Mesendoderm (in vitro differentiated cells): ENCODE measurements at places on chromosomes 5 and 9.
A peak's percentile ranks its signal among the peaks of the same experiment; 100 is the strongest.

DNA sequence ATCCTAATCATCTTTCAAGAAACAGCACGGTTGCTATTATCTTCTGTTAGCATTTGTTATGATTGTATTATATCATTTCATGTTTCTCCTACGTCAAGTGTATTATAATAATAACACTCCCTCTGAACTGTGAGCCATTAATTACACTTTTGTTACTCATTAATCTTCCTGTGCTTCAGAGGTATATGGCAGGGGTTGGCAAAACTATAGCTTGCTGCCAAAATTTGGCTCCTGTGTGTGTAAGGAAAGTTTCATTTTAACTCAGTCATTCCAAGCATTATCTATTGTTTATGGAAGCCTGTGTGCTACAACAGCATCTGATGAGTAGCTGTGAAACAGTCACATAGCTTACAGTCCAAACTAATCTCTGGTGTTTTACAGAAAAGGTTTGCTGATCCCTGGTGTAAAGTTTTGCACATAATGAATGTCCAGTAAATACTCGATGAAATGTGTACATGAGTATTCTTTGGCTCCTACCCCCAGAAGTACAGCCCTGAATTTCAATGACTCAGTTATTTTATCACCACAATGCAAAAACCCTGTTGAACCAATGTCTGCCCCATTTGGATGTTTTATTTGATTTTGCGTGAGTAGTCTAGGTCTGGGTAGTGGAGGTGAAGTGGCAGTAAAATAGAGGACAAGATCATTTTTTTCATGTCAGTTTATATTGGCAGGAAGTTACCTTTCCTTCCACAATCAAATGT, 648.2 kb downstream of the MAT2B start:
- no peak for DNase-seq

- no peak for DNase-seq
Observed at GRCh38 chr9:137649553-137649952, 30.7 kb downstream of the EHMT1 start.

DNA sequence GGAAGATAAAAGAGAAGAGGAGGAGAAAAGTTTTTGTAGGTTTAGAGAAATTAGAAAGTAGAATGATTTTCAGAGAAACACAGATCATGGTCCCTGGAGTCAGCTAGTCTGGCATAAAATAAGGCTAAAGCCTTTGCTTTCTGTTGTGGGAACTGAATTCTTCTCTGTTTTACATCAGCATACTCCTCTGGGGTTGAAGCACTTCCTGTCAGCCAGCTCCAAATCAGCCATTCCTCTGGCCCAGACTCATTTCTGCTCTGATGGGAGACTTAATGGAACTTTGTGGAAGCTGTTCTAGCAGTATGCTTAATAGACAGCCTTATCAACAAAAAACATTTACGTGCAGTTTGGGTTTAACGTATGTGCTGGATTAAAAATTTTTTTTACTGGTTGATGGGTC, 143.2 kb downstream of the HMHB1 start:
- no peak for DNase-seq

GRCh38 chr9:96383165-96383942, at the start of gene SLC35D2:
TSS of gene SLC35D2 (minus strand) at chr9:96383711. CDS start at chr9:96383634, 77 bp downstream.
- DNase-seq = peak; percentile 78

DNA sequence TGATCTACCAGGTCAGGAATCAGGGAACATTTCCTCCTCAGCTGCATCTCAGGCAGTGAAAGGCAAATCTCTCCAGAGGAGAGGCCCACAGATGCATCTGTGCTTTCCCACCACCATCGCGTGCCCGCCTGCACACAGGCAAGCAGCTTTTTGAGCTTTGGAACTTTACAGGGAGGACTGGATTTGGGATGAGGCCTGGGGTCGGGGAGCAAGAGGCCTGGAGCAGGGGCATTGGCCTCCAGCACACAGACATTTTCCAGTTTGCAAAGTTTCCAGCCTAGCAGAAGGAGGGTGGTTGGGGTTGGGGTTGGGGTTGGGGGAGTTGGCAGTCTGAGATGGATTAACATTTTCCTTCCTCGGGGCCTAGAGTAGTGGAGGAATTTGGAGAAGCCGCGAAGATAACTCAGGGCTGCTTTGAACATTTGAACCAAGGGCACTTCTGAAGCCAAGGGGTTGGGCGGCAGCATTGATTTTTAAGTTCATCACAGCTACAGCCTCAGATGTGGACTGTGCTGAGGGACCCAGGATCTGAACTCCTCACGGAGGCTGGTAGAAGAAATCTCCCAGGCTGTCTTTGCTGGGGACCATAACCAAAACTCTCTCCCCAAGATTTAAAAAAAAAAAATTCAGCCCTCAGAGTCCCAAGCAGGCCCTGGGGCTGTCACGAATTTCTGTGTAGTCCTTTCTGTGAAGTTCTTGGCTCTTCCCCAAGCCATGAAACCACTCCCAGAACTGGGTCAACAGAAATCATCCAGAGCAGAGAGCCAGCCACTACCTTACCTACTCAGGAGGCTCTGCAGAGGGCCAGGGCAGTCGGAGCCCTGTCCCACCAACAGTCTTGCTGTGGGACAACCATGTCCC, 25.6 kb downstream of the C5orf15 start:
- DNase-seq = no peak

GRCh38 chr5:77867194-77867691, 91.1 kb upstream of the TBCA start:
- no peak for DNase-seq

GRCh38 chr9:133770076-133770777, 32.1 kb upstream of the SARDH start:
- no peak for DNase-seq

DNA sequence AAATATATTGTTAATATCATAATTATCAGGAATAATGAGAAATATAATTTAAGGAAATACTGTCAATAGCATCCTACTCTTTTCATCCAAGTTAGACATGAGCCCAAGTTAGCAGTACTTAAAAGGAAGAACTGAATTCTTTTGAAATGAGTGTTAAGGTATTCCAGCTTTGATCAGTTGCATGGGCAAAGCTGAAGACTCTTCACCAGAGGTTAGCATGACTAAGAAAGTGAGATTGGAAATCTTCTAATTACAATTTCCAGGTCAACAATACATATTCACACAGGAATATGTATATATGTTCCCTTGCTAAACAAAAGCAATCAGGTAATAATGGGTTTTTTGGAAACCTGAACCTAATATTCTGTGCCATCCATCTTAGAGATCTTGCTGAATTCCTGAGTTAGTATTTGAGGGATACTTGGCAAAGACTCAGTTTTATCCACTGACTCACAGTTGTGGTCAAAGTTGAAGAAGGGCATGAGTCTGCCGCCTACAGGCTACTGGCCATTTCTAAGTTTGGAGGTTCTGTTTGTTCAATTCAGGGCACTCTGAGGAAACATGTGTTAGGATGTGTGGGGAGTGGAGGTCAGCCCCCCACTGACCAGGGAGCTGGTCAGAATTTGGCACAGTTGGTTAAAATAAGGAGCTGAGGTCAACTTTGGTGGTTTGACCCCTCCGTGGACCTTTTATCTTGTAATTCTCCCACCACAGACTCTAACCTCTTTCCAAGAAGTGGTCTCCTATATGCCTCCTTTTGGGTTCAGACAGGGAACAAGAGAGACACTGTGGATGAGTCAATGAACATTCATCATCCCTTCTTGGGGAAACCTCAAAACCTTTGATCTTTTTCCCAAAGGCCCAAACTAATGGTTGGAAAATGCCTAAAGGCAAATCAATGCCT, 118.3 kb downstream of the PIK3R1 start:
- no peak for DNase-seq

DNA sequence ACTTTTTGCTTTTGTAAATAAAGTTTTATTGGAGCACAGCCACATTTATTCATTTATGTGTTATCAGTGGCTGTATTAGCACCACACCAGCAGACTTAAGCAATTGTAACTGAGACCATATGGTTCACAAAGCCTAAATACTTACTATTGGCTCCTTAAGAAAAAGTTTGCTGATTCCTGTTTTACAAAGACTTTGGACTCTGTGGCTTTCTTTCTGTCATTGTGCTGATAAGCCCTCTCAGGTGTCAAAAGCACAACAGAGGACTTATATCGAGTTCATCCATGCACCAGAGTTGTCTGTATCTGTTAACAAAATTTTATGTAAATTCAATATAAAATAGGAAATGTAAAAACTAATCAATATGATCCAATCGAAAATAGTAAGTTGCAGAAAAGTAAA, 55.6 kb upstream of the PCSK5 start:
- DNase-seq = no peak

DNA sequence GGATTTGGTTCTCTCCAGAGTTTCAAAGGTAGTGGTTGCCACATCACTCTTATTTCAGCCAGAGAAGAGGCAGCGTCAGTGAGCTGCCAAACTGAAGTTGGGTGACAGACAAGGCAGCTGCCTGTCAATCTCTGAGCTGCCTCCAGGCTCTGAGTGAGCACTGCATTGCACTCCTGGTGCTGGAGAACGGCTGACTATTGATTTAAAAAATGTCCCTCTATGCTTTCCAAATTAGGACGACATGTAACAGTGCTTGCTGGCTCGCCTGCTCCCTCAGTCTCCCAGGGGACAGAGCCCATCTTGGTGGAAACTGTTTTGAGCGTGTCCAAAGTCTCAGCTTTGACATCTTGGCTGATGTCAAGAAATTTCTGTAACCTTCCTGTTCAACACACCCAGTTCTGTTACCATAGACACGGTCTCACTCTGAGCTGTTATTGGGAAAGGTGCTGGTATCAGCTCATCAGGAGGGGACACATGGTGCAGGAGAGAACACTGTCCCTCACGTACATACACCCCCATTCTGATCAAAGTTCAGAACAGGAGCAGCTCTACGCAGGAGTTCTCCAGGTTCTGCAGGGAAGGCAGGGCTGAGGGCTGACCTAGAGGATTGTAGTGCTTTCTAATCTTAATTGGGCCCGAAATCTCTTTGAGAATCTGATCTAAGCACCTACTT, 15.7 kb downstream of the PCDH12 start:
- no peak for DNase-seq

DNA sequence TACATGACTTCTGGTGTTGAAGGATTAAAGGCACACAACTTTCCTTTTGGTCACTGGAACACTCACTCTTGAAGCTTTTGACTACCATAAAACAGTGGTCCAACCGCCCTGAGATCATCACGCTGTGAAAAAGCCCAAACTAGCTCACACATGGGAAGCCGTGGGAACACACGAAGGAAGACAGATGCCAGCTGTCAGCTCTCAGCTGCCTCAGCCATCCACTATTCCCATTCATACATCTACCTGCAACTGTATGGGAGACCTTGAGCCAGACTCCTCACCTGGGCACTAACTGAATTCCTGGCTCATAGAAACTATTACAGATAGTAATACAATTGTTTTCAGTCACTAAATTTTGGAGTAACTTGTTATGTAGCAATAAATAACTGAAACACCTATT, 246.1 kb downstream of the MSX2 start:
- DNase-seq = no peak

- no peak for DNase-seq
Observed at GRCh38 chr5:169656125-169656901, 19.2 kb downstream of the DOCK2 start.

DNA sequence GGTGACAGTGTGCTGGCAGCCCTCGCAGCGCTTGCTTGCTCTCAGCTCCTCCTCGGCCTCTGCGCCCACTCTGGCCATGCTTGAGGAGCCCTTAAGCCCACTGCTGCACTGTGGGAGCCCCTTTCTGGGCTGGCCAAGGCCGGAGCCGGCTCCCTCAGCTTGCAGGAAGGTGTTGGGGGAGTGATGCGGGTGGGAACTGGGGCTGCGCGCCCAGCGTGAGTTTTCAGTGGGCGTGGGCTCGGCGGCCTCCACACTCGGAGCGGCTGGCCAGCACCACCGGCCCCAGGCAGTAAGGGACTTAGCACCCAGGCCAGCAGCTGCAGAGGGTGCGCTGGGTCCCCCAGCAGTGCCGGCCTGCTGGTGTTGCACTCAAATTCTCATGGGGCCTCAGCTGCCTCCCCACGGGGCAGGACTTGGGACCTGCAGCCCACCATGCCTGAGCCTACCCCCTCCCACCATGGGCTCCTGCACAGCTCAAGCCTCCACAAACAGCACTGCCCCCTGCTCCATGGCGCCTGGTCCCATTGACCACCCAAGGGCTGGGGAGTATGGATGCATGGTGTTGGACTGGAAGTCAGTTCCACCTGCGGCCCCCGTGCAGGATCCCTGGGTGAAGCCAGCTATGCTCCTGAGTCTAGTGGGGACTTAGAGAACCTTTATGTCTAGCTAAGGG, 223.1 kb upstream of the PTPRD start:
- no peak for DNase-seq

DNA sequence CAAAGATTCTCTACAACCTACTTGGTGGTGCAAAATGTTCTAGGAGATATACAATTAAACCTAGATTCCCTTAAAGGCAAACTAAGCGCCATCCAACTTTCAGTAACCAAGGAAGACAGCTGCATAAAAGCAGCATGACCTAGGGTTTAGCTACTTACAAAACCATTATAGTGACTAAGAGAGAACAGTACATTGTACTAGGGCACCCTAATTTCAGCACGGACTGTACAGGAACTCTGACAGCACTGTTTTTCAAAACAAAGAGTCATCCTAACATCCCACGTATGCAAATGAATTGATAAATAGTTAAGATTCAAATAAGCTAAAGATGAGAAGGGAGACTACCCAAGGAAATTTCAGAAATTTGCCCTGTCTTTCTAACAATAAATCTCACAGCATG, 30.0 kb downstream of the STRBP start:
- no peak for DNase-seq

DNA sequence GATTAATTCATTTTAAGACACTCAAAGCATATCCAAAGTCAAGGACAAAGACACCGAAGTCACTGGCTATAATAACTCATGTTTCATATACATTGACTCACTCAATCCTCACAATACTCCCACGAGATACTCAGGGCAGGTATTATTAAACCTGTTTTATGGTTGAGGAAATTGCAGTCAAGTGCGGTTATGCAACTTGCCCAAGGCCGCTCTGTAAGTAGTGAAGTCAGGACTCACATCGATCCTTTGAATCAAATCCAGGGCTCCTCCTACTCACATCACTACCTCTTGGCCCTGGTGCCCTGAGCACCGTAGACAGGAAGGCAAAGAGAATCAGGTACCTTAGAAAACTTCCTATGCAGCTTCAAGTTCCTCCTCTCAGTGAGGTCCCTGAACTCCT, 87.8 kb upstream of the APC start:
- DNase-seq = no peak

DNA sequence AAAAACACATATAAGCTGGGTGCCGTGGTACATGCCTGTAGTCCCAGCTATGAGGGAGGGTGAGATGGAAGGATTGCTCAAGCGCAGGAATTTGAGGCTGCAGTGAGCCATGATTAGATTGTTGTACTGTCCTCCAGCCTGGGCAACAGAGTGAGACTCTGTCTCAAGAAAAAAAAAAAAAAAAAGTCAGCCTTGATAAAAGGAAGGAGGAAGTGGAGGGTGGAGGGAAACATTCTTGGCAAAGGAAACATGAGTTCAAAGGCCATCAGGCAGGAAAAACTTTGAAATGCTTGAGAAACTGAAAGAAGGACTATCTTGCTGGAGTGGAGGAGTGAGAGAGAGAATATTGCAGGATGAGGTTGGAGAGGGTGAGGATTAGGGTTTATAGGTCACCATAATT, 18.3 kb upstream of the ANKHD1 start:
- no peak for DNase-seq

- DNase-seq = no peak
Observed at GRCh38 chr5:9878206-9878605, 248.1 kb upstream of the TAS2R1 start.
